Endothelial cell (in vitro differentiated cells): ENCODE measurements at places on chromosomes 5 and 9. TPM values are rescaled to one million over a fixed set of nuclear protein-coding genes. Genes with fewer than 3 reads are reported as not detected.

DNA sequence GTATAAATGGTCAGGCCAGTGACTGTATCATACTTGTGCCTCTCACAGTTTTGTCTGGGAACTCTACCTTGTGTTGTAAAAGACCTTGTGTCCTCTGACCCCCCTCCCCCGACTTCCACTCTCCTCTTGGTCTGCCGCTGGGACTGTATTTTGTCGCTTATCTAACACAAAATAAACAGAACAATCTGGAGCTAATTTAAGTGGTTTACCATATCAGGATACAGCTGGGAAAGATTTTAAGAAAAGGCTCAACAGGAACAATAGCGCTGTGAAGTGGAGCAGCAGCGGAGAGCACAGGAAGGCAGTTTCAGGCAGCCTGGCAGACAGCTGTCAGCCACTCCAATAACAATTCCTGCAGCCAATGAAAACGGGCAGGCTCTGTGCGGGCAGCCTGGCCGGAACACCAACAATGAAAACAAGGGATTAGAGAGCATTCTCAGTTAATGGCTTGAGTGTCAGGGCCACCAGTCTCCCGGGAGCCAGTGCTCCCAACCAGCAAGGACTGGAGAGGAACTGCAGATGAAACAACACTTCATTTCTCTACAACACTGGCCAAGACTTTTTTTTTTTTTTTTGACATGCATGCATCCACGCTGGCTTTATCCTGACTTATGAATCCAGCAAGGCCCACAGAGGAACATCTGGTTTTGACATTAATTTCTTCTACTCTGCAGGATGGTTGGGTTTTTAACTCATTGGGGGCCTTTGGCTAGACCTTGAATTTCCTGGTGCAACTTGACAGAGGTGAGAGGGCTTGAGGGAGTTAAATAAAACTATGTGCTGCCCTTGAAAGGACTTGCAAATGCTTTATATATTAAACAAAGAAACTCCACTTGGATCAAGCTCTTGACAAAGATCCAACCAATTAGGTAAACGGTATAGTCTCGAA lies 76.7 kb downstream of the ARSB start:
- H3K27me3 ChIP-seq = peaks cover 6% of the 10 kb centered on the region
- peak overlapping the region; percentile 91 for H3K27ac ChIP-seq
- H3K4me3 ChIP-seq = peak overlapping the region; percentile 77
- no peaks in the 10 kb centered on the region for H3K36me3 ChIP-seq
- peak; percentile 65 for DNase-seq

DNA sequence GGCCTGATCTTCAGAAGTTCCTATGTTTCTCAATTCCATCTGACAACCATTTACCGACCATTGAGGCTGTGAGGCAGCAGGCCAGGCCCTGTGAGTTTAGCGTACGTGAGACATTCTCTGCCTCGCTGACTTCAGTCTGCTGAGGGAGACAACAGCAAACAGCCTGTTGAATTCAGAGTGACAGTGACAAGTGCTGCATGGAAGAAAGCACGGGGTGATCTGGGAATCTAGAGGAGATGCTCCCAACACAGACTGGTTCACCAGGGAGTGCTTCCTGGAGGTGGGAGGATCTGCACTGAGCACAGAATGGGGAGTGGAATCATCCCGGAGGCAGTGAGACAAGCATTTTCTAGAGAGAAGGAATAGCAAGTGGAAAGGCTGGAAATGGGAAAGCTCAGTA lies 10.0 kb upstream of the DDX41 start:
- DNase-seq = no peak
- no peak overlapping the region for H3K27ac ChIP-seq
- H3K4me3 ChIP-seq = no peak overlapping the region
- no peaks in the 10 kb centered on the region for H3K4me1 ChIP-seq
- H3K36me3 ChIP-seq = peaks cover 19% of the 10 kb centered on the region

DNA sequence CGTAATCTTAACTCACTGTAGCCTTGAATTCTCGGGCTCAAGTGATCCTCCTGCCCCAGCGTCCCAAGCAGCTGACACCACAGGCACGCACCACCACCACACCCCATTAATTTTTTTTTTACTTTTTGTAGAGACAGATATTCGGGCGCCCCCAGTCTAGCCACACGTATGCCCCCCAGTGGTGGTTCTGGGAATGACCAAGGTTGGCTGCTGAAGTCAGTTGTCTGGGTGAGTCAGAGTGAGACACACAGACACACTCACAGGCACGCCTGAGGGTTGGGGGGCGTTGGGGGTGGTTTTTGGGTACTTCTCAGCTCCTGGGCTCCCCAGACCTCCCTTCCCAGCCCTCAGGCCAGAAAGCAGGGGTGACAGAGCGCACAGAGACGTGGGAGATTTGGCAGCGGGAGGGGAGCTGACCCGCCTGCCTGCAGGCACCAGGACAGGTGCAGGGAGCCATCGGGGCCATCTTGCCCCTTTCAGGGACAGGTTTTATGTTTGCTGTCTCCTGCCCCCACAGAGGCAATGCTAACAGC lies 4.2 kb upstream of the ENTPD8 start:
- peaks cover 16% of the 10 kb centered on the region for H3K27me3 ChIP-seq
- DNase-seq = peak; percentile 84
- no peak overlapping the region for H3K4me3 ChIP-seq
- H3K27ac ChIP-seq = no peak overlapping the region
- H3K36me3 ChIP-seq = peaks cover 3% of the 10 kb centered on the region

MUSK gene
- total RNA-seq = not detected

ENTPD8 gene
- 0.21 TPM for total RNA-seq

ISL1 gene
- total RNA-seq = 0.67 TPM

SAXO1 gene
- total RNA-seq = not detected
